Common myeloid progenitor, CD34-positive (primary cell): ENCODE measurements at places on chromosomes 6 and 20.

DNA sequence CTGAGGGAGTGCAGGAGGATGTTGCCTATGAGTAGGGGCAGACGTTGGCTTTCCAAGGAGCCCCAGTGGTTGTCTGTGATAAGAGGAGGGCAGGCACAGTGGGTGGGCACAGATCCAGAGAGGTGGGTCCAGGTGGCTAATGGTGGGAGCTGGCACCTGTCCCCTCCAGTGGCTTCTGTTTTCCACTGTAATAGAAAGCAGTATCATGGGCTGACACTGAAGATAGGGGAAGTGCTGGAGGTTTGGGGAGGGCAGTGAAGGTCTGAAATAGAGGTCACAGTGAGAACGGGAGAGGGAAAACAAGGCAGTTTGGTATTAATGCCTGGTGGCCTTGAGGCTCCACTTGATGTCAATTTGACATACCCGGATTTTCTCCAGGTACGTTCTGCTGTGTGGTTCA is 10.5 kb upstream of the TXNDC5 start:
- no peak for DNase-seq

- DNase-seq = no peak
Measured at GRCh38 chr6:137813308-137813970, 53.6 kb upstream of the TNFAIP3 start.

- no peak for DNase-seq
Measured at GRCh38 chr20:8265588-8265987, 133.5 kb downstream of the PLCB1 start.

DNA sequence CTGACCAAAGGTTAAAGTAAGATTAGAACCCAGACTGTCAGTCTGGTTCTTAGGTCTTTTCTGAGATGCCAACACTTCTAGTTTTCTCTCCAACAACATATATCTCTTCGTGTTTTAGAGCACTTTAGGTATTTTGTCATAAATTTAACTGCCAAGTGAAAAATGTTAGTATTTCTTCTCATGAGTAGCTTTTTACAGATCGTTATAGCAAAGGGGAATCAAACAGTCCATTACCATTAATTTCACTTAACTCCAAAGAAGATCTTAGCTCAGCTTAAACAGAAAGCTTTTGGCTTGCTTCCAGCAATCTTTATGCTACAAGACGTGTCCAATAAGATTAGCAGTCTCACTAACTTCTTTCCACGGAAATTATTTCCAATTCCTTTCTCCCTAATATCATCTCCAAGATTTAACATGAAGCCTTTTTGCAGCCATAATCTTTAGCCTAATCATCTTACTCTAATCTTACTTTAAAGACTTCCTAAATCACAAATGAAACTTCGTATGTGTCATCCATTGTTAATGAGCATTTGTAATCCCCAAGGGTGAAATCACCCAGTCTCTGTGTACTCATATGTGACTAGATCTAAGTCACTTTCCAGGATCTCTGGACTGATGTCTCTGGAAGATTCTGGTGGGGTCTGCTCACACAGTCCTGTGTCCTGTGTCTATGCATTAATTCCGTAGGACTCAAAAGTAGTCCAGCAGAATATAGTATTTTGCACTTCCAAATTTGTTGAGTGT is 38.7 kb downstream of the MOXD1 start:
- no peak for DNase-seq

DNA sequence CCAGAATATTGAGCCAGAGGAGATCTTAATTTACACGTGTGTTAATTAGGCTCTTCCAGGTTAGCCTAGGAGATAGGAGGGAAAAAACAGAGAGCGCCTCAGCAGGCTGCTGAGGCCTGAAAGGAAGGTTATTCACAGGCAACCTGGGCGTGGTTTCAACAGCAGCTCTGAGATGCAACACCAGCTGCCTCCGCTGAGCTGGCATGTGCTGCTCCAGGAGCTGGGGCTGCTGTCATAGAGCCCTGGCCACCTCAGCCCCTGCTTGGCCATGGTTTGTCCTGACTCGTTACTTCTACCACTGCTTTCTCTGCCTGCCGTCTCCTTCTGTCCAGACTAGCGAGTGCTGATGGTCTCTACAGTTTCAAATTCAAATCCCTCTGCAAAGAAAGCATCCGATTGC is 32.4 kb upstream of the RPP40 start:
- DNase-seq = peak; percentile 52

DNA sequence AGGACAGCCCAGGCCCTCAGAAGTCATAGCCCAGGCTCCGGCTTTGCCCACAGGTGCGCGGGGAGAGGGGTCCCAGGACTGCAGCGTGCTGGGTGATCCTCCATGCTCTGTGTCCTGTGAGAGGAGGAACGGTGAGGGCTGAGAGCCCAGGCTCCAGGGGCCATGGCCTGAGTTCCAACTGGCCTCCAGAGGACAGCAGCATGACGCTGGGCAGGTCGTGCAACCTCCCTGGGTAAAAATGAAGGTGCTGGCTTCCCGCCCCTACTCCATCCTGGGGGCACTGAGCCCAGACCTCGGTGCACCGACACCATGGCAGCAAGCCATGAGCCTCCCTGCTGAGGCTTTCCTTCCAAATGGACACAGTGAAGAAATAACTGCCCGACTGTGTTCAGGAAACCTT is 305.4 kb downstream of the TAF4 start:
- no peak for DNase-seq

DNA sequence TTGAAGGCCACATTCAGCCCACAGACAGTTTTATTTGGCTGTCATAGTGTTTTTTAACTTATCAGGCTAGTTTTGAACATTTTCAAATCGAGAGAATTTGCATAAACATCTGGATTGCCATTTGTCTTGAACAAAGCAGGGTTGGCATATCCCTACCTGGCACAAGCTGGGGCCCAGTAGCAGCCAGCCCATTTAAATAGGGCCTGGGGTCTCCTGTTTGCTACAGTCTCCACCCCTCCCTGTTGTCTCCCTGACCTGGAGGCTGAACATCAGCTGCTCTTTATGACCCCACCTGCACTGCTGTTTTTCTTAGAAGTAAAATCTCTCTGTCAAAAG is 10.5 kb downstream of the BCAS4 start:
- no peak for DNase-seq

GRCh38 chr20:57709823-57710799 is at the start of gene PMEPA1:
PMEPA1 (minus strand) TSS chr20:57710015; CDS start chr20:57709582, 433 bp downstream.
- peak; percentile 96 for DNase-seq

DNA sequence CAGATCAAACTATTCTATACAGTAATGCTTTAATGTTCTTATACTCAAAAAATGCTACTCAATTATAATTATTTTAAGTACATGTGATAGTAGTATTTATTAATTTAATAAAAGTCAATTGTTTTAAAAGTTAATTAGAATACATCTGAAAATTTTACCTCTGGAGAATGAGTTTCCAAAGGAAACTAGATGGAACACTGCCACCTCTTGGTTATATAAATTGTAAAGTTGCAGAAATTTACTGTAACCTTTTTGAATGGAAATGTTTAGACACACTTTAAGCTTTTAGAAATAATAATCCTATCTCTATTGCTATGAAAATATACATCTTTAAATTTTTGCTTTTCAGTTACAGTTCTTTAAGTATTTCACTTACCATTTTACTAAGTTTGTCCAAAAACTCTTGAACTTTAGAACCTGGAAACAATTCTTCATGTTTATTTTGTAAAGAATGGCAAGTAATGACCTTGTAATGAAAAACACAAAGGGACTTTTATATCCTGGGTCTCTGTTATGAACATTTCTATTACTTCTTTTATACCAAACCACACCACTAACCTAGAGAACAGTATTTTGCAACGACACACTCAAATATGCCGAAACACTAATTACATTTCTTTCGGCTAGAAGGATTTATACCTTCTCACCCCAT is 10.9 kb upstream of the BMP5 start:
- DNase-seq = no peak

DNA sequence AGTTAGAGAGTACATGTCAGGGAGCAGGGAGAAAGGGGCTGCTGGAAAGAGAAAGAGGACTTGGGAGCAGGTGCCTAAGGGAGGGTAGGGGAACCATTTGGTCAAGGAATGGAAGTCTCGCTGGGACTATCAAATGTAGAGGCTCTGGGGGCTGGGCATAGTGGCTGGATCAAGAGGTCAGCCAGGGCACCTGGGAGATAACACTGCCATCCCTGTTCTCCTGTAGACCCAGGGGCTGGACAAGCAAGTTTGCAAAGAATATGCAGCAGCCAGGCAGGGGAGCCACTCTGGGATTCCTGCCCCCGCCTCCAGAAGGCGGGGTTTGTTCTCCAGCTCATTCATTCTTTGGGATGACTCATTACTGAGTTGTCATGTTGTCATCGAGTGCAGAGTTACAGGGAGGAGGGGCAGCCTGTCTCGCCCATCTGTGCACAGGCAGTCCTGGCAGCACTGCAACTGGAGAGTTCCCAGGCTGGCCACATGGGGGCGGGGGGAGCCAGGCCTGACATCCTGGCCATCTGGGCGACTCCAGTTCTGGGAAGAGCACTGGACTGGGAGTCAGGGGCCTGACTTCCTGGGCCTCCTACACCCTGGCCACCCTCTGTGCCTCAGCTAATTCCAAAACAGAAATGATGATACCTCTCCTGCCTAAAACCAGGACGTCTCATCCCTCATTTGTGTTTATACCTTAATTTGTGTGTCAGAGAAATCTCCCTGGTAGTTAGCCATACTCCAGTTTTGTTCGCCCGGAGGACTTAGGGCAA is 28.2 kb upstream of the ZFAND3 start:
- DNase-seq = peak; percentile 96

DNA sequence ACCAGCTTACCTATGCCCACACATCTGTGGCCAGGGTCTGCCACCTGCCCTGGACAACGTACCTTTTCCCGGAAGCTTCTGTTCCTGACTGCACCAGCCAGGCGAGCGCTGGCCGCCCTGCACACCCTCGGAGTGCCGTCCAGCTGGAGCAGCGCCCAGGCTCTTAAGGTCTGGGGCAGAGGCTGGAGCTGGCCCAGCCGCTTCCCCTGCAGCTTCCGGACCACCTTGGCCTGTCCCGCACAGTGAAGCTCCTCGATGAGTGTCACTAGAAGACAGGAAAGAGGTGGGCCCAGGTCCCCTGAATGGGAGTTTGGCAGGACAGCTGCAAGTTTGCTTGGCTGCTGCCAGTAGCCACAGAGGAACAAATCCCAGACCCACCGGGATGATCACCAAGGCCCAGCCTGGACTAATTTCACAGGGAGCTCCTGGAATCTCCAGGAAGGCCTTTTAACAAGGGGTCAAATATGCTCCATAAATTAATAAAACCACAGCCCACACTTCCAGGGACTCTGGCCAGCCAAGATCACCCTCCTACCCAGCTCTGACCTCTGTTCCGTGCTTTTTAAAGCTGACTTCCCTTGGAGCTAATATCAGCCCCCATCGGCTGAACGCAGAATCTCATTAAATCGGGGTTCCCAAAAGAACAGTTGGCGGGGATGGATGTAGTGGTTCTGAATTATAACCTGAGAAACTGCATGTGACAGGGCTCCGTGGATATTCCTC is 82.3 kb downstream of the PTPN1 start:
- DNase-seq = no peak

- DNase-seq = no peak
Measured at GRCh38 chr20:37649017-37649416, 44.8 kb upstream of the CTNNBL1 start.

DNA sequence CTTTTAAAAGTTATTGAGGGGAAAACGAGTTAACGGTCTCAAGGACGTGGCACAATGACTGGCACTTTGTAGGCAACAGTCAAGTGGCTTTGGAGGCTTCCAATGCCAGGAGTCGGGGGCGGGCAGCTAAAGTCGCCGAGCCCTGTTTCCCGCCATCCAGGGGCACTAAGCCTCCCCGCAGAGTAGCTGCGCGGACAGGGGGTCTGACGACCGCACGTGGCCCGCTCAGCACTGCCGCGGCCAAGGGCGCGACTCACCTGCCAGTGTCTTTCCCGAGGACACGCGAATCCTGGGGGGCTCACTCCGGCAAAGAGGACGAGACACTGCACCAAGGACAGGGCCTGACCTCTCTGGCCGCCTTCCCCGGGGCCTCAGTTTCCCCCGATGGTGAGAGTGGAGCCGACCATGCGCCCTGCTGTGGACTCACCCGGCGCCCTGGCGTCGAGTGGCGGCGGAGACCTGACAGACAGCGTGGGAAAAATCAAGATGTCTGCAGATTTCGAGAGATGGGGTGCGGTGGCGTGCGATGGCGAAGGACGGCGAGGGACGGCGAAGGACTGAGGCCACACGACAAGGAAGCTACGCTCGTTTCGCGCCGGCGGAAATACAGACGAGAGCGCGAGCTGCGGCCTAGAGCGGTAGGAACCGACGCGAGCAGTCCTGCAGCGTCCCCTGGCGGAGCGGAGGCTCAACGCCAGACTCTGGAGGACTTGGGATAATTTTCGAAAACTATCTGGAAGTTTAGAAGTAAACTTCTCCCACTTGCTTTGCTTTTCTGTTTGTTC is at the start of gene SNHG17:
Gene SNHG17, minus strand, starts transcription at position 559 of the 785 bp plus-strand sequence.
- DNase-seq = peak; percentile 97

DNA sequence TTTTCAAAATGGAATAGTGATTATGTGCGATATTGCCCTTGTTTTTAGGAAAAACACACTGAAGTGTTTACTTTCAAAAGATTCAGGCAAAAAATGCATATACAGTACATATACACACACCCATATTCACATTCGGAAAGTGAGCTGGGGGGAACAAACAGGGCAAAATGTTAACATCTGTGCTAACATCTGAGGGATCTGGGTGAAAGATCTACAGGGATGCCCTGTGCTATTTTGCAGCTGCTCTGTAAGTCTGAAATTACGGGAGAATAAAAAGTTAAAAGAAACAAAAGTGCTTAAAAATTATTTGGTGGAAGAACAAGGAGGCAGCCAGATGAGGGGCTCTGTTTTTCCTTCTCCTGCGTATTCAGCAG is 860 bp downstream of the CST3 start:
- DNase-seq = no peak

GRCh38 chr6:47308552-47309290 is 984 bp downstream of the TNFRSF21 start:
- DNase-seq = no peak

DNA sequence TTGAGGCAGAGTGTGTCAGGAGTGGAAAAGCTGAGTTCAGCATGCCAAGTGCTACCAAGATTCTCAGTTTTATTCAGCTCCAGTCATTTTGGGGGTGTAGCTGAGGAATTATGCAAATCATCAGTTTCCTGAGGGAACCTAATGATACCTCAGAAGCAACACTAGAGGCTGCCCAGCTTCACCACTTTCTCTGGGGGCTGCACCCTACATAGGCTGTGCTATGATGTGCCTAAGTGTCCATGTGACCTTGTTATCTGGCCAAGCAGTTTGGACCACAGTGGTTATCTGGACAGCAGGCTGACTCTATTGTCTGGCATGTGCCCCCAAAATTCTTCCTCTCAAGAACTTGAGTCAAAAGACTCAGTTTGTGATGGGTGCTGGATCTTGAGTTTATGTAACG is 374.6 kb upstream of the SYNCRIP start:
- DNase-seq = no peak

DNA sequence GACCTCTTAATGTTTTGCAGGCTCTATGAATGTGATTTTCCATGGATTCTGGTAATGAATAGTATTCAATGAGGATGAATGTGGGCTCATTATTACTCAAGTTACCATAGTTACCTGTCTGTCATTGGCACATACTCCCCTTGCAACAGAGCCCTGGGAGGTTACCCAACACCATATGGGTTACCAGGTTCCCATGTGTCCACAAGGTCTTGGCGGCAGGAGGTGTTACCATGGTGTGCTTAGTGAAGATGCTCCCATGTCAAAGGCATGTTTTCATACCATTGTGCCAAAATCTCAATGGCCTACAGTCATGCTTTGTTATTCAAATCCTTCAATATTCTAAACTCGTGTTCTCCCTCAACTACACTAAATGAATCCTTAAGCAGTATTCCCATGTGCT is 232.5 kb downstream of the HDGFL1 start:
- DNase-seq = no peak
